ENCODE measurements at places on chromosomes 2 and 18. TPM values are rescaled to one million over a fixed set of nuclear protein-coding genes. Genes with fewer than 3 reads are reported as not detected.
A peak's percentile ranks its signal among the peaks of the same experiment; 100 is the strongest.

LCT gene
- total RNA-seq = not detected

POTEJ gene
- not detected for total RNA-seq

NEU2 gene
- not detected for total RNA-seq

GPR35 gene
- 1.5 TPM for total RNA-seq

ANKRD36B gene
- 87.5 TPM for total RNA-seq

COL4A4 gene
- total RNA-seq = 0.90 TPM

AQP12A gene
- not detected for total RNA-seq

FEZ2 gene
- total RNA-seq = 93.8 TPM

DNA sequence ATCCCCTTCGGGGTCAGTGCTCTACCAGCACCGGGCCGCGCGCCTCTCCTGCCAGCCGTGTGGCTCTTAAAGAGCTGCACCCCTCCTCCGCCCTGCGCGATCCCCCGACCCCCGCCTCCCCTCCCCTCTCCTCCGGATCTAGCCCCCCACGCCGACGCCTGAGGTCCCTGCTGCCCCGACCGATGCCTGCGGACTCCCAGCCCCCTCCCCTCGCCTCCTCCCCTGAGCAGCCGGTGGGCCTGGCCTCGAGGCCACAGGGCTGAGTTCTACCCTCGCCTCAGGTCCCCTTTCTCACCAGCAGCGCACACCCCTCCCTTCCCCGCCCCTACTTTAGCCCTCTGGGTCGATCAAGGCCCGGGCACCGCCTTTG, 5.8 kb upstream of the SIX3 start:
- no peak for DNase-seq
- no peak overlapping the region for H3K27ac ChIP-seq
- no peak overlapping the region for H3K4me3 ChIP-seq
- H3K27me3 ChIP-seq = peaks cover 100% of the 10 kb centered on the region

- no peak overlapping the region for H3K4me3 ChIP-seq
- H3K4me1 ChIP-seq = peaks cover 13% of the 10 kb centered on the region
- H3K36me3 ChIP-seq = no peaks in the 10 kb centered on the region
- no peaks in the 10 kb centered on the region for H3K27me3 ChIP-seq
- DNase-seq = peak; percentile 83
- peak overlapping the region; percentile 59 for H3K27ac ChIP-seq
Observed at GRCh38 chr18:45617284-45617683, 2.0 kb downstream of the SLC14A2 start.

DNA sequence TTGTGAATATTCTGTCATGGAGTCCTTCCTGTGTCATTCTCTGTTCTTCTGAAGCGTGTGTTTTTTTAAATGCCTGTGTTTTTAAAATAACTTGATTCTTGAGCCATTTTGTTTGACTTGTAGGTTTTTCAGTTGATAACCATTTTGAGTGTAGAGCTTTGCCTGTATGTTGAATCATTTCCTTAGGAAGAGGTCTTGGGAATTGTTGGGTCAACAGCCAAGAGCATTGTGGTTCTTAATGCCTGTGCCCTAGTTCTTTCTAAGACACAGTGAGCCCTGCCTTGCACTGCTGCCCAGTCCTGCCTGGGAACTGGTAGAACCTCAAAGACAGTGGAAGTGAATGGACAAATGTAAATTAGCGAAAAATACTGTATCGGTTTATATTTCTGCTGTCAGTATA, 25.9 kb downstream of the RAB12 start:
- no peaks in the 10 kb centered on the region for H3K4me1 ChIP-seq
- no peaks in the 10 kb centered on the region for H3K27me3 ChIP-seq
- H3K27ac ChIP-seq = no peak overlapping the region
- no peak for DNase-seq

GRCh38 chr2:236819275-236820002, 249.8 kb downstream of the ACKR3 start:
- no peaks in the 10 kb centered on the region for H3K4me1 ChIP-seq
- no peak for DNase-seq
- H3K36me3 ChIP-seq = no peaks in the 10 kb centered on the region

- H3K27me3 ChIP-seq = peaks cover 35% of the 10 kb centered on the region
- no peaks in the 10 kb centered on the region for H3K36me3 ChIP-seq
- no peak overlapping the region for H3K27ac ChIP-seq
- no peak overlapping the region for H3K4me3 ChIP-seq
- DNase-seq = no peak
Observed at GRCh38 chr18:31500051-31500688, 2.2 kb downstream of the DSG2 start.

DNA sequence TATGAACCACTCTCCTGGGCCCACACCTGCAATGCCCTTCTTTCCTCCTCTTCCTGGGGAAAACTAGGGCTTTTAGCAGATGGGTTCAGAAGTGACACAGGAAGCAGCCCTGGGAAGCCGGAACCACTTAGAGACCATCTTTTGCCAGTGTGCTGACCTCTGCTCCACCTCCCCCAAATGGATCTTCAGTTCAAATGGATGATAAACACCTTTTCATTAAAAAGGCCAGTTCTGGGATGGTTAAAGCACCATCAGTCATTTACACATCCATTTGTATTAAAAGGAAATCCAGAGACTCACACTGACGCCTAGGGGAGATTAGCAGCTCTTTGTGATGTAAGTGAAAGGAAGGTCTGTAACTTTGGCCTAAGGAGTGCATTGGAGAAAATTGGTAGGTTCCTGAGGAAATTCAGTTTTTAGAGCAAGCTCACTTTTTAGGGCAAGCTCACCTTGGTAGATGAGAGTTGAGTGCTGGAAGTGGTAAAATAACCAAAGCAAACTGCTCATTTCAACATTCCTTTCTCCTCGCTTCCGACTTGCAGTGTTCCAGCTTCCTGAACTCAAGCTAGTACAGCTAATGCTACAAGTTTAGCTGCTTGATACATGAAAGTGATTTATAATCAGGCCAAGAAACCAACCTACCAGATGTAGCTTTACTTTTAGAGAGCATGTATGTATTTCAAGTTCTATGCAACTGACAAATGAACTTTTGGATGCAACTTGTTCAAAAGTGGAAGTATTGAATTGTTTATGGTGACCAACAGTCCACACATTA, 47.7 kb downstream of the ACTR2 start:
- H3K36me3 ChIP-seq = peaks cover 2% of the 10 kb centered on the region
- no peak overlapping the region for H3K4me3 ChIP-seq
- no peak for DNase-seq
- H3K27me3 ChIP-seq = no peaks in the 10 kb centered on the region
- no peak overlapping the region for H3K27ac ChIP-seq

DNA sequence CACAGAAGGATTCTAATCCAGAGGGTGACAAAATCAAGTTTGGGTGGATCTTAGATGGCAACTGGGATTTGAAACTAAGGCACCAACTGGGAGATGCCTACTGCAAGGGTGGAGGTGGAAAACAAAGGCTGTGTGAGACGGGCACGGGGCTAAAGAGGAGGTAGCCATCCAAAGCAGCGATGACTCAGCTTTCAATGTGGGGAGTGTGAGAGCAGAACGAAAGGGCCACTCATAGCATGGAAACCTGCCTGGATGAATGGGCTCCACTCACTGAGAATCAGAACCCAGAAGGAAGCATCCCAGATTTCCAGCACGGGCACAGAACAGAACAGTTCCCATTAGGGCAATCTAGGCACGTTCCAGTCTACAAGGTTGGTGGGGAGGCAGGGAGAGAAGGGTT, 159.5 kb downstream of the COL4A4 start:
- H3K27ac ChIP-seq = no peak overlapping the region
- H3K36me3 ChIP-seq = no peaks in the 10 kb centered on the region
- no peak for DNase-seq
- no peak overlapping the region for H3K4me3 ChIP-seq
- no peaks in the 10 kb centered on the region for H3K27me3 ChIP-seq

GRCh38 chr2:5315512-5315911, 376.7 kb upstream of the SOX11 start:
- H3K4me1 ChIP-seq = no peaks in the 10 kb centered on the region
- no peaks in the 10 kb centered on the region for H3K36me3 ChIP-seq
- no peaks in the 10 kb centered on the region for H3K27me3 ChIP-seq
- DNase-seq = no peak
- H3K27ac ChIP-seq = no peak overlapping the region

DNA sequence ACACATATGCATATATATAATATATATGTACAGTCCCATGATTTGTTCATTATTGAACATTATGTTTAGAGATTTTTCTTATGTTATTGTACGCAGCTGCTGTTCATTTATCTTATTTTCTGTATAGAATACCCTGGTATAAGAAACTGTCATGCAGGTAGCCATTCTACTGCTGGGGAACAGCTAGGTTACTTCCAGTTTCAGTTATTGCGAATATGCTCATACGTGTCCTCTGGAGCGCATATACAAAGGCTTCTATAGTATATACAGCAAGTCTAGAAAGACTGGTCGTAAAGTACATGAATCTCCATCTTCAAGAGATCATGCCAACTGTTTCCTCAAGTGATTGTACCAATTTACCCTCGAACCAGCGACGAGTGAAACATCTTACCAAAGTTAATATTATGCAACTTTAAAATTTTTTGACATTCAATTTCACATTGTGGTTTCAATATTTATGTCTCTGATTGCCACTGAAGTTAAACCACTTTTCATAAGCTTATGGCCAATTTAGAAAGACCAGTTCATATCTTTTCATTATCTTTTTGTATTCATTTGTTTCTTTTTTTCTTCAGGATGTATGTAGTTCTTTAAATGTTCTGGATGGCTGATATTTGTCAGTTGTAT, 53.5 kb downstream of the RDH14 start:
- no peaks in the 10 kb centered on the region for H3K27me3 ChIP-seq
- no peak for DNase-seq
- no peaks in the 10 kb centered on the region for H3K36me3 ChIP-seq
- no peak overlapping the region for H3K4me3 ChIP-seq
- no peak overlapping the region for H3K27ac ChIP-seq

DNA sequence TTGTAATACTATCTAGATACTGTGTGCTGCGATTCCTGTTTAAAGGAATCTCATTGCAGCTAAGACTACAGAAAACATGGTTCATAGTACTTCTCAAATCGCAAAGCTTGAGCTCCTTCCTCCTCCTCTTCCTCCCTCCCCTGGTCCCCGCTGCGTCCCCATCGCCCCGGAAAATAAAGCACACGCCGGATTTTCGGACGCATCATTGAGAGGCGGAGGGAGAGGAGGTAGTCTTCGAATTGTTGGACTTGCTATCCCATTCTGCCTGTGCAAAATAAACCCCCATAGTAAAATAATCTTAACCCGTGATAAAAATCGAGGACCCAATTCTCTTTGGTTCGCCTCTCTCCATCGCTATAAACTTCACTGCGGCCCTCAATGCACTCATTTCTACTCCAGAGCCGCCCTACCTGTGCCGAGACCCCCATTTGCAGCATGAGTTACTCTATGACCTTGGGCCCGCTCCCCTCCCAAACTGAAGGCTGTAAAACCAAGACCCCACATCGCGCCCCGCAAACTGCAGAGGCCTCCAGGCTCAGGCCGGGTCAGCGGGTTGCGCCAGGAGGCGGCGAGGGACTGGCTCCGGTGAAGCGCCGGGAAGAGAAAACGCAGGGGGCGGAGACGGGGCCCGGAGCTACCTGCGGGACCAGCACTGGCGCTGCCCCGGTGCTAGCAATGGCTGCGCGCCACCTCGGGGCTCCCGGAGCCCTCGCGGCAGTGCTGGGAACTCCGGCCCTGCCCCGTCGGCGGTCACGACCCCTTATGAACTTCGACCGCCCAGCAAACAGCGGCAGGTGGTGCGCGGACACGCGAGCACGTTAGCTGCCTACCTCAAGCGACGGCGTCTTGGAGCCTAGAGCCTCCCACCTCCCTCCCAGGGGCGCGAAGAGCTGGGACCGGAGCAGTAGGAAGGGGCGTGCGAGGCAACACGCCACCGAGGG, 649 bp downstream of the ESCO1 start:
- H3K4me3 ChIP-seq = peak overlapping the region; percentile 72
- no peaks in the 10 kb centered on the region for H3K27me3 ChIP-seq
- peaks cover 12% of the 10 kb centered on the region for H3K4me1 ChIP-seq
- DNase-seq = no peak

DNA sequence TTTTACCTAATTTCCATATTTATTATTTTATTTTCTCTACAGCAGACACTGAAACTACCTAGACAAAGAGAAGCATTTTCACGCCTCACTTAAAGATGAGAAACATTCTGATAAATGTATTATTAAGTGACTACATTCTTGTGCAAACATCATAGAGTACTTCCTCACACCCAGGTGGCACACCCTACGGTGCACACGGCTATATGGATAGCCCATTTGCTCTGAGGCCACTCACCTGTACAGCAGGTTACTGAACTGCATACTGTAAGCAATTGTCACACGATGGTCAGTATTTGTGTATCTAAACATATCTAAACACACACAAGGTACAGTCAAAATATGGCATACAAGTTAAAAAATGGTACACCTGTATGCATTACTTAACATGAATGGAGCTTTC, 481.4 kb downstream of the CMPK2 start:
- no peaks in the 10 kb centered on the region for H3K36me3 ChIP-seq
- no peak overlapping the region for H3K27ac ChIP-seq
- H3K4me1 ChIP-seq = no peaks in the 10 kb centered on the region
- no peak for DNase-seq

DNA sequence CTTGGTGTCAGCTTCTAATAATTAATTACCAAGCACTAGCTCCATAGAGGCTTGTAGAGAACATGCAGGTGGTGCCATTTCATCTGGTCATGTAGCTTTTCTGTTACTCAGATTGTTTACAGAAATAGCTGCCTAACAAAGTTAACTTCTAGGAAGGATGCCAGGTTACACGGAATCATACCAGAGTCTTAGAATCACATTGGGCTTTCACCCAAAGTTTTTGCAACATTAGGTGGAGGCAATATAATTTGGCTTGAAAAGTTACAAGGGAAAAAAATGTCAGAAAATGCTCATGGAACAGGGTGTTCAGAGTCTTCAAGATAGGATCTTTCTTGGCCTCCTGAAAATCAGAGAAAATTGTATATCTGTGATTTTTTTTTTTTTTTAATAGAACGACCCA, 135.6 kb downstream of the ARHGAP15 start:
- no peaks in the 10 kb centered on the region for H3K36me3 ChIP-seq
- no peak for DNase-seq
- no peak overlapping the region for H3K27ac ChIP-seq
- H3K4me3 ChIP-seq = no peak overlapping the region
- no peaks in the 10 kb centered on the region for H3K27me3 ChIP-seq
- H3K4me1 ChIP-seq = no peaks in the 10 kb centered on the region

DNA sequence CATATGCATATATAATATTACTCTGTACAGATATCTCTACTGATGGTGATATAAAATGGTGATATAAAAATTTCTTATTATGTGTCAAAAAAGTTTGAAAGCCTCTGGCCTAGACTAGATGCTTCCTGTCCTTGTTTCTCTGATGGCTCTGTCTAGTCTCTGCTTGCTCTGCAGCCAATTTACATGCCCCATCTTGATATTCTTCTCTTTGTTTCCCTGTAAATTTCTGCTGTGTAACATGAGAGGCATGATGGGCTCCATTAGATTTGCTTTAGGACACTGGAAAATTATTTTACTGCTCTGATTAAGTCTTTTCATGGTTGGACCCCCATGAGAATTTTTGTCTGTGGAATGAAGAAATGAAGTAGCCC, 24.3 kb downstream of the BABAM2 start:
- H3K36me3 ChIP-seq = no peaks in the 10 kb centered on the region
- H3K27ac ChIP-seq = peak overlapping the region; percentile 52

Measured in tibial nerve (tissue), 4 donors.